ENCODE measurements at places on chromosomes 1 and 21.
A peak's percentile ranks its signal among the peaks of the same experiment; 100 is the strongest.

DNA sequence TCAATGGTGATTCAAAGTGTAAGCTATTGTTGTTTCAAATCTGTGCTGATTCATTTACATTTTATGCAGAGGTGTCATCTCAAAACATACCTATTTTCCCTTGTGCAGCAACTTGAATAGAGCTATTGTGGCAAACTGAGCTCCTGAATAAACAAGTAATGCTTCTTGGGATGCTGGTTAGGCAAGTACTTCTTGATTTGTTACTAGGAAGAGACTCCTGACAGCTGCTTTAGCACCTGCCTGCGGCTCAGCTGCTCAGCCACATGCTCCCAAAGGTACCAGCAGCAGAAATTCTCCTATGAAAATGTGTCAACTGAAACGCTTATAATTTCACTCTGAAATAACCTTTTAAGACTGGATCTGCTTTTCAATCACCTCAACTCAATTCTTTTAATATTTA is 352.3 kb downstream of the RYR2 start:
- DNase-seq, result no peak

DNA sequence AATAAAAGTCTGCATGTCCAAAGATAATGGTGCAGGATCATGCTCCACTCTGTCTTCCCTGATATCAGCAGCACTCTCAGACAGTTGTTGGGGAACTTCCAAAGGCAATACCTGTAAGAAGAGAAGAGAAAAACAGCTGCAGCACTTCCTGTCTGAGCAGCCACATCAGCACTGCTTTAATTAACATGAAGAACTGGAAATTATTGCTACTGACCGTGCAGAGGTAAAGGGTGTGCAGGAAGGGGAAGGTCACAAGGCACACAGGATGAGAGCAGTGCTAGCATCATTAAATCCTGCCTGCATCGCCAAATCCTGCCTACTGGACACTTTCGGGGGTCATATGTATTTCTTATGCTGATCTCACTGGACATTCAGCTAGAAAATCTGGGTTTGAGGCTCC is 379.0 kb downstream of the LMX1A start:
- no peak for DNase-seq

DNA sequence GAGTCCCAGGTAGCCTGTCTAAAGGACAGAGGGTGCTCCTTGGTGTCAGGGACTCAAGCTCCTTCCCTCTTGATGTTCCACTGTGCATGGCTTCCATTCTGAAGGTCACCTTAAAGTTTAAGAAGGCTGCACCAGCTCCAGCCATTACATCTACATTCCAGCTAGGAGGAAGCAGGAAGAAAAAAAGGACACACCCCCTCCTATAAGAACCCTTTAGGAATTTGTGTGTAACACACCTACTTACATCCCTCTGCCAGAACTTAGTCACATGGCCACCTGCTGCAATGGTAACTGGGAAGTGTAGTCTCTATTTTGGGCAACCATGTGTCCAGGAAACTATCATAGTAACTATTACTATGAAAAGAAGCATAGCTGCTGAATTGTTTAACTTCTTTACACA is 161.6 kb upstream of the KLHDC7A start:
- no peak for DNase-seq

GRCh38 chr1:29047142-29047541 is 76.6 kb downstream of the TMEM200B start:
- DNase-seq, result no peak

DNA sequence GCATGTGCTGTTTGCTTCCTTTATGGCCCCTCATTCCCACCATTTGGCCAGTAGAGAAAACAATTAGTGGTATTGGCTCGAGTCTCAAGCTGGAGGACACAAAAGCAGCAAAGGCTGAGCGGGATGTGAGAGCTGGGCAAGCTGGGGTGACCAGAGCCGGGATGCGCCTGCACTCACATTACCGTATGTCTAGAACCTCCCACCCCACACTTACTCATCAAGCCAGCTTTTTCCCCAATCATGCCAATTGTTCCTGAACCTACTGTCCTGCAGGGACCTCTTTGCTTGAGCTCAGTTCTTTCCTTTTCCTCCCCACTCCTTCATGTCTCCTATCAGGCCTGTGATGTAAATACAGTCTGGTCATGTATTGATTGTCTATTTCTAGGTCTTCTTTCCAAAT is 45.9 kb downstream of the KIRREL1 start:
- DNase-seq, result no peak

GRCh38 chr1:198612471-198613260 is 26.2 kb upstream of the PTPRC start:
- peak; percentile 32 for DNase-seq

DNA sequence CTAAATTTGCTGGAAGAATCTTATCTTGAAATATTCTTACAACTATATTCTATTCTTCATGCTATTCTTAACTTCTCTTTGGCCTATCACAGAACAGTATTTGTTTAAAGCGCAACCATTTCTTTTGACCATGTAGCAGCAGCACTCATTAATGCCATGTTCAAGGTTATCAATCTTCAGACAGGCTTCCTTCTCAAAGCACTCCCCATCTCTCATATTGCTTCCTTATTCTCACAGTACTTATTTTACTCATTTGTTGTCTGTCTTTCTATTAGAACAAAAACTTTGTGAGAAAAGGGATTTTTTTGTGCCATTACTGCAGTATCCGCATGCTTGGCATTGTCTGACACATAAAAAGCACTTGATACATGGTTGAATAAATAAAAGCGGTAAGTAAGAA is 89.7 kb downstream of the ATP1B1 start:
- no peak for DNase-seq

DNA sequence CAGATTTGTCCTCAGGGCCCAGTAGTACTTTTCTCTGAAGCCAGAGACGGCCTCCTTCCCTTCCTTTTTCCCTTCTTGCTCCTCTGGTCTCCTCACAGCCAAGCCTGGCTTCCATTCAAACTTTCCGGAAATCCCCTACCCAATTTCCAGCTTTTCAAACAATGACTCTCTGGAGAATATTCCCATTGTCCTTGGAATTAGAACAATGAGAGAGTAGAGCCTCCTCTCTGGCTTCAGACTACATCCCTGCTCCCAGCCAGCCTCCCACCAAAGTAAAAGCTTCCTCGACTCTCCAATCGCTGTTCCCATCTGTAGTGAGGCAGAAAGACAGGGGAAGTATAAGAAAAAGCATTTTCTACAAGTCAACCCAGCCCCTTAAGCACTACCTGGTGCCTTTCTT is 77.7 kb upstream of the SOX13 start:
- no peak for DNase-seq

- DNase-seq, result peak; percentile 18
Observed at GRCh38 chr1:37513795-37514349, 694 bp downstream of the MEAF6 start.
